ENCODE measurements at places on chromosomes 6 and 20. TPM values are rescaled to one million over a fixed set of nuclear protein-coding genes. Genes with fewer than 3 reads are reported as not detected.

DNA sequence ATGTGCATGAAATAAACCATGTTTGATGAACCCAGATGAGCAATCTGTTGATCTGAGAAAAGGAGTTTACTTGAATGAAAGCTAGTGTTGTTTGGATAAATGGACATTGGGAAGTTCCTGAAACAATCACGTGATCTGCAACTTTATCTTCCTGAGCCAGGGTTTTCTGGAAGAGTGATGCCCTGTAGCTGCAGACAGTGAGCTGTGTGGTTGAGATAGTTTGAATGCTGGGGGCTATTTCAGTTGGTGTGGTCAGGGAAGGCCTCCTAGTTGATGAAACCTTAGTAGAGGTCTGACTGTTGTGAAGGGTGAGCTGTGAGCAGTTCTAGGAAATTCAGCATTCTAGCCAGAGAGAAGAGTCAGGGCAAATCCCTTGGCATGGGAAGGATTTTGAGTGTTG, 643.7 kb downstream of the UTRN start:
- DNase-seq, result no peak

Gene L3MBTL1
- total RNA-seq, result 1.1 TPM

Gene NUP43
- 35.6 TPM for total RNA-seq

- no peak for DNase-seq
Measured at GRCh38 chr6:106252687-106253086, 72.9 kb downstream of the ATG5 start.

DNA sequence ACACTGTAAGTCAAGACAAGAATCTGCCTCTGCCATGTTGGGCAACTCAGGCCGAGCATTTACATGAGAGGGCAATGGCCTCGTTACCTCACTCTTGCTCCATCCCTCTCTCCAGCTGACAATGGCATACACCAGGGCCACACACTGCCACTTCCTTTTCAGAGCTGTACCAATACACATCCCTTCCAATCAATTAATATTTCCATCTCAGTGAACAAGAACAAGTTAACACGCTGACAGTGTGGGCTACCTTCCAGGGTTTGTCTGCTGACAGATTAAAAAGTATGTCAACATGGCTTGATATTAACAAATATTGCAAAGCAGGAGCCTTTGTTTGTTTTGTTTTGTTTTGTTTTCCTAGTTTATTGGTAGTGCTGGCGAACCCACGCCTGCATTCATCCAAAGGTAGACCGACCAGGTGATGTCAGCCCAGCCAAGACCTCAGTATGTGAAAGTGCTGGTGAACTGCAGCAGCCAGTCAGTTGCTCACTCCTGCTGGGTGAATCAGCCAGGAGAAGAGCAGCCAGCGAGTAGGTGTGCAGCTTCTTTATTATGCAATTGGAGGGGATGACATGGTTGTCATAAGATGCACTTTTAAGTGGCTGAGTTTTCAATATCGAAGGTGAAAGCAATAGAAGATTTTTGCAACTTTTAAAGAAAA, 487.3 kb upstream of the JARID2 start:
- no peak for DNase-seq

Gene OXT
- not detected for total RNA-seq

- DNase-seq, result peak; percentile 64
Measured at GRCh38 chr20:17557675-17558006, 12.2 kb upstream of the DSTN start.

DNA sequence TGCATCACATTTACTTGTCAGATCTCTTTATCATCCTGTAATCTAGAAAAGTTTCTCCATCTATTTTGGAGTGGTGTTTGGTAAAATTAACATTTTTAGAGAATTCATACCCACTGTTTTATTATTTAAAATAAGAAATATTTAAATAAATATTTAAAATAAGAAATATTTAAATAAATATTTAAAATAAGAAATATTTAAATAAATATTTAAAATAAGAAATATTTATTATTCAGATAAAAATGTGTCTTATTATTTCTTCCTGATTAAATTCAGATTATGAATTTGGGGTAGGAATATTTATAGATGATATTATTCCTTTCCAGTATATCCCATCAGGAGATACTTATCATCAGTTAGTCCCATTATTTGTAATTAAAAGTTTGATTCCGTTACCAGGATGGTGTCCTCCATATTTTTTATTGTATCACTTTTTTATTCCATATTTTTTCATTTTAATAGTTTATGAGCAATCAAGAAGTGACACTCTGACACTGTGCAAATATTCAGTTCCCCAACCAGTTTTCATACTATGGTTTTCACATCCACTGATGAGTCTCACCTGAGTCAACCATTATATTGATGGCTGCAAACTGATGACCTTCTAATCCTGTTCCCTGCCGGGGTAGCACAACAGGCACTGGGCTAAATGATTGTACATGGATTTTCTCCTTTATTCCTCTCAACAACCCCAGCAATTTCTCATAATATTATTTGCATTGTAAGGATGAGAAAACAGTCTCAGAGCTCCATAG, 1023.0 kb downstream of the KIF16B start:
- no peak for DNase-seq

DNA sequence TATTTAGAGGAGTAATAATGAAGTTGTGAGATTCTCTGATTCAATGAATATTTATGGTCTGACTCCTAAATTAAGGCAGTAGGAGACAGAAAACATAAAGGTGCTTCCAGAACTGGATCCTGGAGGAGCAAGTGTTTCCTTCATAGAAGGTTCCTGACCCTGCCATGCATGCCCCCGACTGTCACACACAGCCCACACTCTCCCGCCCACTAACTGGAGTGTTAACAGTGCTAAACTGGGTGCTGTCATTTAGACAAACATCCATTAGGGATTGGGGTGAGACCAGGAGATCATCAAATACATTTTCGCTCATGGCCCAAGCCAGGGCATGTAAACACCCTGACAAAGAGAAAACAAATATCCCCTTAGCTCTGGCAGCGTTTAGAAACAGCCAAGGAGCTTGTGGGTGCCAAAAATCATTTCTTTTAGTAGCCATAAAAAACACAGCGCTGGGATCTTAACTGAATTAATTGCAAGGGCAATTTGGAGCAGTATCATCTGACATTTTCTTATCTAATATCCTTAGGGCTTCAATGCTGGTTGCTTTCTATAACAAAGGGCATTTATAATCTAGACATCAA, 46.8 kb downstream of the INSM1 start:
- DNase-seq, result no peak

Gene PACSIN1
- not detected for total RNA-seq

- no peak for DNase-seq
Measured at GRCh38 chr6:166721576-166721975, 94.5 kb upstream of the RPS6KA2 start.

DNA sequence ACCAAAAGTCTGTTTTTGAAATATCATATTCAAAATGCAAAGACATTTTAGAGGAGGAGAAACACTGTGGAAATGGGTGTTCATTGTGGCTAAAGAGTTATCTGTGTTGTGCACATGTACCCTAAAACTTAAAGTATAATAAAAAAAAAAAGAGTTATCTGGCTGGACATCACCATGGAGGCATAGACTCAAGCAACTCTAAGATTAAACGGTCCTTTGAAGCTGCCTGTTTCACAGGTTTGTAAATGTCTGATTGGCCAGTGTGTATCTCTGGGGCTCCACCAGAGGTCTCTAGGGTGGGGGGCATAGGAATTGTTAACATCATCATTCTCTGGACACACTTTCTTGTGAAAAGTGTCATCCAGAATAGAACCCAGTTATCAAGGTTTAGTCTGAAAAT, 39.2 kb downstream of the TSPYL4 start:
- DNase-seq, result no peak

Gene TGM2
- total RNA-seq, result 7.1 TPM

GRCh38 chr6:116512111-116512559, 696 bp downstream of the CALHM5 start:
- no peak for DNase-seq

DNA sequence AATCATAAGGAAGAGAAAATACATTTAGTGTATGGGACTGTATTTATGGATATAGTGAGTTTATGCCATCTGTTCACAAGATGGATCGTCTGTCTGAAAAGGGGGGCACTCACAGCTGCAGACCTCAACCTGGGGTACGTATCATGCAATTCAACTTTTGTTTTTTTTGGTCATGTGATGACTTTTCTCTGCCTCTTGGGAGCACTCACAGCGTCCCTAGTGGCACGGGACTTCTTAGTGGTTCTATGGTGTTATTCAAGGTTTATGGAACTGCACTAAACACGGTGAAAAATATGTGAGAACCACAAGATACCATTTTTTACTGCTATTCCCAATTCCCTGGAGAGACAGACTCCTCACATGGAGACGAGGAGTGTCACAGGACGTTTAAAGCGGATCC, 60.4 kb upstream of the MPC1 start:
- no peak for DNase-seq

GRCh38 chr6:149443411-149444181, 41.2 kb downstream of the ZC3H12D start:
- DNase-seq, result no peak

DNA sequence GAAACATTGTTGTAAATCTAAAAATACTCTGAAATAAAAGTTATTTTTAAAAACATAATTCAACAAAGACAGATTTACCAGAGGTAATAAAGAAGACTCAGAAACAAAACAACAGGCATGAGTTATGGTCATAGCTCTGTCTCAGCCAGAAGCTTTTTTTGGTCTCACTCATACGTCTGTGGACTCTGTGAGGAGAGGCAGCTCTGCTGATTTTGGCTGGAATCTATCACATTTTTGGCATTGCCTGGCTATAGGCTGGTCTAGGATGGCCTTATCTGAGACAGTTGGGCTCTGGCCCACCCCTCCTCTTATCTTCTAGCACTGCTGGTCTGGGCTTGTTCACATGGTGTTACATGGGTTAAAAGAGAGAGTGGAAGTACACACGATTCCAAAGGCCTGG, 514.0 kb upstream of the BTBD3 start:
- no peak for DNase-seq

Gene LY6G6C
- not detected for total RNA-seq

Gene CENPB
- total RNA-seq, result 45.5 TPM

- peak; percentile 82 for DNase-seq
Measured at GRCh38 chr6:72580281-72580940, 41.5 kb upstream of the KCNQ5 start.

Gene LPIN3
- total RNA-seq, result 0.79 TPM

DNA sequence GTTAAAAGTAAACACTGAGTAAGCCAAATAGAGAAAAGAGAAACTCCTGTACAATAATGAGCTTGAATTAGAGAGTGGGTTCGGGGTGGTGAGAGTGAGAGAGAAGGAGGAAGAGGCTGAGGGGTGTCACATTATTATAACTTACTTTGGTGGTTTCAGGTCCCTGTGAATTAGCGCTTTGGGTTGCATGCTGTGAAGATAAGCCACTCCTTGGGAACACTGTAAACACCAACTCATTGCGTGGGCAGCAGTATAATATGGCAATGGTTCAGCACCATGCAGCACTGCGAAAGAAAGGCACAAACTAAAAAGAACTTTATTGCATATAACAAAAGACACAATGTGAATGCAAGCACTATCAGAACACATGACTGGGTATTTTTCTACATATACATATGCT, 26.9 kb downstream of the MAP3K7 start:
- DNase-seq, result no peak

Gene PBOV1
- not detected for total RNA-seq

- no peak for DNase-seq
Measured at GRCh38 chr6:143607974-143608373, 69.8 kb upstream of the PHACTR2 start.

Gene TMEM244
- not detected for total RNA-seq

GRCh38 chr6:109421184-109421583, 19.2 kb downstream of the PPIL6 start:
- DNase-seq, result no peak

GRCh38 chr20:13128173-13128572, 92.9 kb upstream of the ISM1 start:
- DNase-seq, result no peak

Gene HLA-DMB
- 4.6 TPM for total RNA-seq

- DNase-seq, result peak; percentile 42
Measured at GRCh38 chr20:41173161-41173721, 35.9 kb downstream of the PLCG1 start.

GRCh38 chr6:3918469-3918868, 69.3 kb downstream of the FAM50B start:
- no peak for DNase-seq

Gene ZNF391
- total RNA-seq, result 0.37 TPM

- DNase-seq, result no peak
Measured at GRCh38 chr6:83273596-83273995, 80.4 kb downstream of the RWDD2A start.

DNA sequence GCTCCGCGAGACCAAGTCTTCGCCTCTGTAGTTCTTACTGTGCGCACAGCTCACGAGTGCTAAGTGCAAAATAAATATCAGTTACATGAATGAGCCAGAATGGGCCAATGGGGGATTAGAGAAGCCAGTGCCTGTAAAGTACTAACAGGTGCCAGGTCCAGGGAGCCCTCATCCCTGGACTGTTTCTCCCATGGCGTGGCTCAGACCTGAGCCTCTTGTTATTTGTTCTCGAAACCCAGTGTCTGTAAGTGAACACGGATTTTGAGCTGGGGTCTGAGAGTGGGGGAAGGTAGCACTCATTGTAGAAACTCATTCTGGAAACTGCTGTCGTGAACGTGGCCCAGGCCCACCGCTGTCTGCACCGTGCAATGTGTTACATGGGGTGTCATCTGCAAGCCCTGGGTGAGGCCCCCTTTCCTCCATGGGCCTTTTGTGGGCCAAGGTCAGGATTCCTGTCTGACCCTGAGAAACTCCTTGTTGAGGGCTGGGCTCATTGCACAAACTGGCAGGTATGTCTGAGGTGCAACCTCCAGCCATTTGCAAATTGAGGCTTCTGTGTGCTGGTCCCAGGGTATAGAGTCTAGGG, 154.7 kb downstream of the SYCP2 start:
- no peak for DNase-seq

GRCh38 chr6:126716826-126717509, 377.1 kb downstream of the CENPW start:
- DNase-seq, result peak; percentile 3

Gene PTPRT
- not detected for total RNA-seq

- no peak for DNase-seq
Measured at GRCh38 chr6:255041-255750, 37.1 kb upstream of the DUSP22 start.

- DNase-seq, result no peak
Measured at GRCh38 chr6:41036601-41037000, 2.4 kb downstream of the UNC5CL start.

Gene BMP5
- total RNA-seq, result 1.2 TPM

GRCh38 chr6:136624347-136624746, 74.1 kb upstream of the MAP7 start:
- no peak for DNase-seq
